NCI-H460 (cell line): ENCODE measurements at places on chromosomes 5 and 9.

GRCh38 chr5:218457-219291 lies 554 bp downstream of the SDHA start:
- no peak for DNase-seq

- DNase-seq: no peak
Observed at GRCh38 chr9:37363124-37363523, 59.4 kb upstream of the GRHPR start.

DNA sequence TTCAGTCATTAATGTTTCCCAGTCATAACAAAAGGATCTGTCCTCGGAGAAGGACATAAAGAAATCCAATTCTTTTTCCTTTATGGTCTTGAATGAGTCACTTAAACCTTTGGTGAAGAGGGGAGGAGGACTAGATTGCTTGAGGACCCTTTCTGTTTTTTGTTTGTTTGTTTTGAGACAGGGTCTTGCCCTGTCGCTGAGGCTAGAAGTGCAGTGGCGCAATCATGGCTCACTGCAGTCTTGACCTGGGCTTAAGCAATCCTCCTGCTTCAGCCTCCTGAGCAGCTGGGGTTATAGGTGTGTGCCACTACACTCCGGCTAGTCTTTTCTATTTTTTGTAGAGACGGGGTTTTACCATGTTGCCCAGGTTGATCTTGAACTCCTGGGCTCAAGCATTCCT lies 12.3 kb downstream of the TIGD6 start:
- no peak for DNase-seq

GRCh38 chr5:127275641-127276193 lies 14.9 kb upstream of the MEGF10 start:
- DNase-seq: no peak

DNA sequence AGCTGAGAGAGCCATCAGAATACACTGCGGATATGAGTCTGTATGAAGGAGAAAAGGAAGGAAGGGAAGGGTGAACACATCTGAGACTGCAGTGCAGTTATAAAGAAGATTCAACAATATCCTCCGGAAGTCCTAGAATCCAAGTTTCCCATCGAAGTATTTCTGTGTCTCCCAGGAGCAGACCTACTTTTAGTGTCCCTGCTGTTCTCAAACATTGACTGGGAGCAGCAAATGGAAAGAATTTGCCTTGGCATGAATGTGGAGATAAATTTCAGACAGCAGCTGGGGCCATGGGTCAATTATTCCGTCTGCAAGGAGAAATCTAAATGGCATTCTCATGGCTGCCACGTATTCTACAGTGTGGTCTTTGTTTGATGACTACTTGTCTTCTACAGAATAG lies 478.1 kb upstream of the SMC2 start:
- DNase-seq: no peak

- DNase-seq: no peak
Observed at GRCh38 chr9:2181792-2182191, 166.6 kb downstream of the SMARCA2 start.

GRCh38 chr5:96808868-96809558 lies 1.3 kb upstream of the ERAP1 start:
- no peak for DNase-seq

DNA sequence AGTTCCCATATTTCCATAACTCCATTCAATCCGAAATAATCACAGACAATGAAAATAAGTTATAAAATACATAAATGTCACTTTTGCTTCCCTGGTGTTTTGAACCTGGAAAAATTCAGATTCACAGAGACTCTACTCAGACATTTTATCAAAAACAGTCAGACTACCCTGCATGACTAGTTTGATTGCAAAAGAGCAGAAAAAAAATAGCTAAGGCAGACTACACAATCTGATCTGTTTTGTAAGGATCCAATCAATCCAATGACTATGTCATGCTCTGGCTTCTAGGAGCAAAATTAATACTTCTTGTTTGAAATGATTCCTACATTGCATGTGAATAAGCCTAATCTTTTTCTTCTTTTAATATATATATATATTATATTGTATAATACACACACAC lies 1262.6 kb downstream of the EFNA5 start:
- no peak for DNase-seq

DNA sequence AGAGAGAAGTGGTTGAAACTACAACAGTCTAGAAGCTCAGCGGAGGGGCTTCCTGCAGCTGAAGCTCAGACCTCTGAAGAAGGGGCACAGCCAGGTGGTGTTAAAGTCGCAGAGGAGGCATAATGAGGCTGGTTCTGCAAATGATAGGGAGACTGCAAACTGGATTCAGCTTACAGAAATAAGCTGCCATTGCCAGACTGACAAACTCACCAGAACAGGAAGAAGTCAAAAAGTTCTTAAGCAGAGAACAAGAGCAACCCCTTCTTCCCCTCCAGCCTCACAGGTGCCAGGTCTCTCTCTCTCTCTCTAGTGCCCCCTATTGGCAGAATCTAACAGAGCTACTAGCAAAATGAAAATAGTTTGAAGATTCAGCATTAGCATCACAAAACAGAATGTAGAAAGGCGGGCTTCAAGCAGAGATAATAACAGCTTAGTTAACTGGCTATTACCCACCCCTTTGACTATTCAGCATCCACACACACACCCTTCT lies 76.7 kb downstream of the GRAMD2B start:
- DNase-seq: no peak

- DNase-seq: no peak
Observed at GRCh38 chr9:108546215-108546614, 309.6 kb downstream of the ACTL7B start.

- no peak for DNase-seq
Observed at GRCh38 chr5:355379-355935, 33.9 kb downstream of the AHRR start.
